Frontal cortex (tissue), 4 donors: ENCODE measurements at places on chromosomes 2 and 18. TPM values are rescaled to one million over a fixed set of nuclear protein-coding genes. Genes with fewer than 3 reads are reported as not detected.

DNA sequence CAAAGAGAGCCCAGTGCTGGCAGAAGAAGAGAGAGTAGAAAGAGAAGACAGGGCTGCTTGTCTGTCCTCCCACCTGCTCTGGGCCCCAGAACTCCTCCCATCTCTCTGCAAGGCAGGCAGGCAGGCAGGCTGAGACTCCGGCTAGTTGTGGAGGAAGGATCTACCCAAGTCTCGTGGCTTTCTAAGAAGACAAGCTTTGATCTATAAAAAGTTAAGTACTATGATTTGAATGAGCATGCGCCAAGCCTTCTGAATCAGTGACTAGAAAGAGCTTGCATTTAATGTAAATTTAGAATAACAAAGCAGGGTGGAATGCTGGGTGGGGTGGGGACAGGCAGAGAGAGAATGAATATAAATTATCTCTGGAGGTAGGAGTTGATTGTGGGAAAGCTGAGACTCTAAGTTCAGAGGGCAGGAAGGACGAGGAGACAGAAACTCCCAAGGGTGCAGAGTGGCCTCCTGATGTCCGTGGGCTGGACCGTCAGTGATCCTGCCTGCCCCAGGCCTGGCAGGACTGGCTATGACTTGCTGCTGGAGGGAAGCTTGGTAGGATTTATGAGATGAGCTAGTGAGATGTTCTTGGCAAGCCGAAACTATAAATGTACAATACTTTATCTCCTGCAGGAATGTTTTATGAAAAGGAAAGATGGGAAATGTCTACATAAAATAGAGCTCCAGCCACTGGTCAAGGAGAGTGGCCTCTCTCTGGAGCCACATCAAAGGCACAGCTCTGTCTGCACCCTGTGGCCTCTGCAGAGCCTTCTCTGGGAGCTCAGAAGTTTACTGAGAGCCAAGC, 447.5 kb downstream of the TNS1 start:
- DNase-seq, result no peak

DNA sequence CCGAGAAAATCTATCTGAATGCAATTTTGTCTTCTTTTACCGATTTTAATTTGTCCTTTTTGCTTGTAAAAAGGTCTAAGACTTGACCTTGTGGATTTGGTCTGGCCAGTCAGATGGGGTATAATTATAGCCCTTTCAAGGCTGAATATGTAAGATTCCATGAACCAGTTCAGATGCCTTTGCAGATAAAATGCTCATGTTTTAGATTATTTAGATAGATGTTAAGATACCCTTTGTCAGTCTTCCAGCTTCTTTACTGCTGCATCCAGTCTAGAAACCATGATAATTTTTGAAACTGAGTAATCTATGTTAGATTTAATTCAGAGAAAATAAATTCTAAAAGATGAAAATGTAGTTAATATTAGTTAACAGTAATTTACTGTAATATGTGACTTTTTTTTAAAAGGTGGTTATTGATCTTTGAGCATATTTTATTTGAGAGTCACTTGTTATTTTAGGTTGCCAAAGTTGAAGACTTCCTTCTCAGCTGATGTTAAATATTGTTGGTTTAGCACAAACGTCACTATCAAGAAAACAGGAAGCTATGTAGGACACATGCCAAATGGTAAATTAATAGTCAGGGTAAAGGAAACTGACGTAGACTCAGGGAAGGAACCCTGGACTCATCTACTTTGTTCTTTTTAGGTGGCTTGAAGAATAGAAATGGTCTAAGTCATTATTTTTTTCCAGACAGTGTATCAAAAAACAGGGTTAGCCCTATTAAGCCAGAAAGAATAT, 29.8 kb downstream of the BABAM2 start:
- no peak for DNase-seq

- DNase-seq, result no peak
Measured at GRCh38 chr2:145728511-145728910, 1208.6 kb upstream of the ZEB2 start.

Gene OSBPL1A
- total RNA-seq, result 42.8 TPM

Gene DUSP2
- 4.5 TPM for total RNA-seq

DNA sequence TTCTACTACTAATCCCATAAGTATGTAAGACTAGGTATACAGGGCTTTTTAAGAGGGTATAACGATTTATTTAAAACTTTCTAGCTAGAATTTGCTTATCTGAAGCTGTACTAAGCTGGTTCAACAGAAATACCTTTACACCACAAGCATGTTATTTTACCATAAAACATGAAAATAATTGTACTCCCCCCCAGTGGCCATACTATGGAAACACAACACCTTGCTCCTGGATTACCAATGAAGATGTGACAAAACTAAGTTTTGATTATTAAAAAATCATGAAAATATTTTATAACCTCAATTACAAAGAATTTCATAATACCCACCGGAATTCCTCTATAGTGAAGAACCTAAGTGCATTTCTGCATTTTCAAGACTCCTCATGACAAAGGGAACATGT, 27.3 kb downstream of the LPIN2 start:
- no peak for DNase-seq

Gene NLRC4
- 0.41 TPM for total RNA-seq

DNA sequence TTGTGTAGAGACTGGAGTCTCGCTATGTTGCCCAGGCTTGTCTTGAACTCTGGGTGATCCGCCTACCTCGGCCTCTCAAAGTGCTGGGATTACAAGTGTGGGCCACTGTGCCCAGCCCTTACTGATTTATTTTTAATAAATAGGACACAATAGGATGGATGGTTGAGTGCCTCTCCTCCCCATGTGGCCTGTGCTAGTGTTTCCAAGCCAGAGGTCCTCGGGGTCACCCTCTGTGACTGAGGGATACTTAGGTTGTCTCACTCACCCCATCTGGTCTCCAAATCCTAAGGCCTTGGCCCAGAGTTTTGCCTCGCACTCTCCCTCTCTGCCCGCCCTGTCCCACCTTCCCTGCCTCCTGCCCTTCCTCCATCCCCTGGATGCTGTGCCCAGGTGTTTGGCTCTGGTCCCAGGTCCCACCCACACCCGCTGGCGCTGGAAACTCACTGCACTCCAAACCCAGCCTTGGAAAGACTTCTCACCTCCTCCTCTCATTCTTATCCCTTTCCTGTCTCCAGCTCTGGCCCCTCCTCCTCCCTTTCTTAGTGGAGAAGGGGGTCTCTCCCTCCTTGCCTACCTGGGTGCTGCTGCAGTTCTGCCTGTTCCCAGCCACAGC, 4.7 kb upstream of the ECEL1 start:
- no peak for DNase-seq

Gene RMC1
- total RNA-seq, result 44.8 TPM

GRCh38 chr18:79597831-79598632, 81.6 kb upstream of the CTDP1 start:
- DNase-seq, result no peak

DNA sequence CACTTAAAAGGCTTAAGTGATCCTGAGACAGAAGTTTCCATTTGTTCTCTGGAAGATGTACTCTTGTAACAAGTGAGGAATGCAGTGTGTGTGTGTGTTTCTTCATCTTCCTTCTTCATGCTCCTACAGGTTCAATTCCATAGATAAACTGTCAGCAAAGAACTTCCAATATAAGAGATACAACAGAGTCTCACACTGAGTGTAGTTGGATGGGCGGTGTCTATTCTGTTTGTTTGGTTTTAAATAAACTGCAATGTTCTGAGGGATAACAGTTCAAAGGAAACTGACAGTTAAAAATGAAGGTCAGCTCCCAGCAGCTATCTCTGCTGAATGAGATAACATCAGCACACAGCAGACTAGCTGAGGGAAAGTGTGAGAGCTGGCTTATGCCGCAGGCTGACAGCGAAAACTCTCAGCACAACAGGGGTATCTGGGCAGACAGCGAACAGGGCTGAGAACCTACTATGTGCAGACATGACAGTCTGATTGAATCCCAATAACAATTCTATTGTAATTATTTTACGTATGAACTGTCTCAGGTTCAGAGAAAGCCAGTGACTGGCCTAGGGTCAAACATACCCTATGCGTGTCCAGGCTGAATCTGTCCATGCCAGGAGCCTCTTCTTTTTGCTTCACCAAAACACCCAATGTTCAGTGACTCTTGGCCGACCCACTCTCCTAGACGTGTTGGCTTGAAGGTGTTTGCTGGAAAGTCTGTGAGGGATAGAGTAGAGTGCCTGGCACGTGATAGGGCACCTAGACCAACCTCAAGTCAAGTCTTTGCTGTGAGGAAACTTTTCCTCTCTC, 201.9 kb upstream of the TRIB2 start:
- DNase-seq, result no peak

DNA sequence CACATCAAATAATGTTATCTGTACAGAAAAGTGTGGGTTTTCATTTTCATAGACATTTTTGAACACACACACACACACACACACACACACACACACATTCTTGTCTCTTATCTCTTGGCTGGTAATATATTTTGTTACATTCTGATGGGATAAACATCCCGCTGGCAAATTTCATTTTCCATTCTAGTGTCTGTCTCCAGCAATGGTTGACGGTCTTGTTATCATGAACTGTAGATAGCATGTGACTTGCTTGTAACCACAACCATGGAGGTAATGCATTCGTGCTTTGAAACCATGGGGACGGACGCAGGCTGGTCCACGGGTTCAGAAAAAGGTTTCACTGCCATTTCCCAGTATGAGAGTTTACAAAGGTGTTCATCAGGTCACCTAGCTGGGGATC, 156.4 kb downstream of the PPP1R1C start:
- no peak for DNase-seq

Gene MEP1B
- 0.41 TPM for total RNA-seq
